ENCODE measurements at places on chromosomes 7 and 10.

- peak; percentile 14 for DNase-seq
Measured at GRCh38 chr10:78815702-78816334, 252.9 kb upstream of the ZMIZ1 start.

GRCh38 chr7:64574540-64575099 lies 11.7 kb upstream of the ZNF680 start:
- peak; percentile 49 for DNase-seq

GRCh38 chr7:156496363-156496769 lies 144.2 kb upstream of the RNF32 start:
- no peak for DNase-seq

- peak; percentile 20 for DNase-seq
Measured at GRCh38 chr7:139673230-139673629, 104.6 kb downstream of the HIPK2 start.

DNA sequence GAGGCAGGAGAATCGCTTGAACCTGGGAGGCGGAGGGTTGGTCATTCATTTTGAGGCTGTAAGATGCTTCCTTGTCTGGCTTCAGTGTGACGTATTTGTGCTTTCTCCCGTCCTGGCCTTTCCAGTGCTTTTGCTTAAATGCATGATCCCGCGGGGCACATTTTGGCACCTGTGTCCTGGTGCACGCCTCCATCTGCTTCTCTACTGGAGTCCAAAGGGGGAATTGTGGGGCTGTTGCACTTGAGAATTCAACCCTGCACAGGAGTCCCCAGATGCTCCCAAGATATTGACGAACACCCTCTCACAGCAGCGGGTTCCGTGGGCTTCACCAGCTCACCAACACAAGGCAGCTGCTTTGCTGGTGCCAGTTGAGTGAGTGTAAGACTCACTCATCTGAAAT lies 10.3 kb upstream of the LRRC27 start:
- DNase-seq = no peak

- no peak for DNase-seq
Measured at GRCh38 chr10:81871558-81871957, 3.4 kb upstream of the NRG3 start.

- no peak for DNase-seq
Measured at GRCh38 chr10:98485959-98486358, 39.2 kb upstream of the HPS1 start.

GRCh38 chr10:58457761-58458616 lies 54.7 kb upstream of the BICC1 start:
- DNase-seq = no peak

- DNase-seq = no peak
Measured at GRCh38 chr10:119252470-119253151, 45.2 kb downstream of the GRK5 start.

DNA sequence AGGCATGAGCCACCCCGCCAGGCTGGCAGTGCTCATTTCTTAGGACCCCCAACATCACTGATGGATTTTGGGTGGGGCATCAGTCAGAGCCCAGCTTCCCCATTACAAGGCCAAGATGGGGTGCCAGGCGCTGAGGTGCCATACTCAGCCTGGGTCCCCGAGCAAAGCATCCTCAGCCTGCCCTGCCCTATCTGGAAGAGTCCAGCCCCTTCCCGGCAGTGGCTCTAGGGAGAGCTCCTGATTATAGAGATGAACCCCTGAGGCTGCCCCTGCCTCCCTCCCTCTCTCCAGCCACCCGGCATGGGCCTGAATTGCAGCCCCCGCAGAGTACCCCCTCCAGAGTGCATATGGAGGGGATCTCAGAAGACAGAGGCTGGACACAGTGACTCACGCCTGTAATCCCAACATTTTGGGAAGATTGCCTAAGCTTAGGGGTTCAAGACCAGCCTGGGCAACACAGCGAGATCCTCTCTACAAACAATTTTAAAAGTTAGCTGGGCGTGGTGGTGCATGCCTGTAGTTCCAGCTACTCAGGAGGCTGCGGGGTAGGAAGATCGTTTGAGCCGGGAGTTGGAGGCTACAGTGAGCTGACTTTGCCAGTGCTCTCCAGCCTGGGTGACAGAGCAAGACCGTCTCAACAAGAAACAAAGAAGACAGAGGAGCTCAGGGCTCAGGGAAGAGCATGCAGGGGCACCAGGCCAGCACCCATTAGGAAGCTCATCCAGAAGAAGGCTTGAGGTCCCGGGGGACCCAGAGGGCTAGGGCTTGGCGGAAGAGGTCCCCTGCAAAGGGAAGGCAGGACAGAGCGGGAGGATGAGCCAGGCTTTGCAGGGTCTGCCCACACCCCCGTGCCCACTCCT lies 13.3 kb downstream of the LAT2 start:
- DNase-seq = no peak

DNA sequence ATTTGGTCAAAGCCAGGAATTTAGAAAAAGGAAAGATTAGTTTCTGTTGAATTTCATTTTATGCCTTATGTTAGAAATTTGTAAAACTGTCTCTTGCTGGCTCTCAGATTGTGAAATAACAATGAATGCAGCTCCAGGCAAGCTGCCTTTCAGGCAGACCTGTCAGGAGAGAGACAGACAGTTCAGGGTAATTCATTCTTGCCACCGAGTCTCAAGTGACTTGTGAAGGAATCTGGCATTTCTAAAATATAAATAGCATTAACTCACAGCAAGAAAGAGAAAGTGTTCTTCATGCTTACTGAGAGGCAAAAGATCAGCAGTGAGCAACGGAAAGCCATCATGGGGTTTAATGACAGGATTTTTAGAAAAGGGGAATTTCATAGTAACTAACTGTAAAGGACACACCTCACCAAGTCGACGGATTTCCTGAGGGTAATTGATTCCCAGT lies 442.3 kb upstream of the AKR1E2 start:
- DNase-seq = no peak

Measured in NCI-H82 (cell line).